ENCODE measurements at places on chromosomes 7 and 10.

DNA sequence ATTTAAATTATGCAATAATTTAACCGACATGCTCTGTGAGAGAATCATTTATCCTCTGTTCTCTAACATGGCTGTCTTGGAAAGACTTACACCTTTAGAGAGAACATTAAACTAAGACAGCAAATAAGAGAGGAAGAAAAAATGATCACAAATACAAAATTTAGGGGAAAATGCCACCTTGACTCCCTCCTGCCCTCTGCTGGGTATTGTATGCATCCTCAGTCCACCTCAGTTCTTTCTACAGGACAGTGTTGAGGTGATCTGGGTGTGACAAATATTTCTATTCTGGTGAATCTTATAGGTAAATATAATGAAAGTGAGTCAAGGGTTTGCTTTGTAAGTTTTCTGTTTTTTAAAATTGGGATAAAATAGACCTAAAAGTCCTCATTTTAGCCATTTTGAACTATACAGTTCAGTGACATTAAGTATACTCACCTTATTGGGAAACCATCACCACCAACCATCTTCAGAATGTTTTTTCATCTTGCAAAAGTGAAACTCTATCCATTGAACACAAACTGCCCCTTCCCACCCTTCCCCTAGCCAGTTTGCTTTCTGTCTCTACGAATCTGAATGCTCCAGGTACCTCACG lies 61.5 kb upstream of the ELMO1 start:
- no peak for DNase-seq

DNA sequence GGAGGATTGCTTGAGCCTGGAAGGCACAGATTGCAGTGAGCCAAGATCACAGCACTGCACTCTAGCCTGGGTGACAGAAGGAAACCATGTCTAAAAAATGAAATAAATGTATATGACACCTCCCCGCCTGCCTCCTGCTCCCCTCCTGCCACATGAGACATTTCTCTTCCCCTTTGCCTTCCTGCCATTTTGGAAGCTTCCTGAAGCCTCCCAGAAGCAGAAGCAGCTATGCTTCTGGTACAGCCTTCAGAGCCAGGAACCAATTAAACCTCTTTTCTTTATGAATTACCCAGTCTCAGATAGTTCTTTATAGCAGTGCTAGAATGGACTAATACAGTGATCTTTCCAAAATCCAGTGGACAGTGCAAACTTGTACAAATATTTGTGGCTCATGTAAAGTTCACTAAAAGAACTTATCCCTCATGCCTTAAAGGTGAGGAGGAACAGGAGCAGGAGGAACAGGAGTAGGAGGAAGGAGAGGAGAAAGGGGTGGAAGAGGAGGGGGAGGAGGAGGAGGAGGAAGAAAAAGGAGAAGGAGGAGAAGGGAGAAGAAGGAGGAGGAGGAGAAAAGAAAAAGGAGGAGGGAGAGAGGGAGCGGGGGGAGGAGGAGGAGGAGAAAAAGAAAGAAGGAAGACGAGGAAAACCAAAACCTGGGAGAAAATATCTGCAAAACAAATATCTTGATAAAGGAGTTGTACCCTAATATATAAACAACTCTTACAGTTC lies 2.8 kb upstream of the ABI1 start:
- no peak for DNase-seq

DNA sequence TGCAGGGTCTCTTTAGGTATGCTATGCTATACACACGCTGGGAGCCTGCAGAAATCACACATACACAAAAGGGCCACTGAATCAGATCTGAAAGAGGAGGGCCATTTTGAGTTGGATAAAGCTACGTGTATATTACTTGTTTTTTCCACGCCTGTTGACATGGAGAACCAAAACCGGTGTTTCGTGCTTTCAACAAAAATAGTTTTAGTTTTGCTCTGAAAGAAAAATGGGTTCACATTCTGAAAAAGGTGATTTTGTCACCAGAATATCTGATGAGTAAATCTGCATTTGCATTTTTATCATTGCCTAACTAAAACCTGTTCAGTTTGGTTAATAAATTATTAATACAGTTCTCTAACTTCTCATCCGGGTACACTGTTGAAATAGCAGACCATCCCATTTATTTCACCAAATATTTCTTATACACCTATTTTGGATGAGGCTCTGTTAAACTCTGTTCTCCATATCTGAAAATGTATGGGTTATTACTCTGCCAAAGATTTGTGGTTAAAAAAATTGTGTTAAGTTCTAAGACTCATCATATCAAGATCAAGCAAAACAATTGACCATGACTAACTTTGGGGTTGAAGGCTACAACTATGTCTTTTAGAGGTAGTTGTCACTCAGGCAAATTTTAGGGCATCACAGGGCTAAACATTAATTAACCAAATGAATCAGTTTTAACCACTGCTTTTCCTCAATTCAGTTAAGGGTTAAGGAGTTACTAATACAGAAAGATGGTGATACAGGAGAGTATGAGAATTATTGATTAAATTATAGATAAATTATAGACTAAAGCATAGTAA lies 101.2 kb upstream of the RPA3 start:
- no peak for DNase-seq

GRCh38 chr10:79242620-79243152 lies 104.6 kb upstream of the PPIF start:
- peak; percentile 88 for DNase-seq

DNA sequence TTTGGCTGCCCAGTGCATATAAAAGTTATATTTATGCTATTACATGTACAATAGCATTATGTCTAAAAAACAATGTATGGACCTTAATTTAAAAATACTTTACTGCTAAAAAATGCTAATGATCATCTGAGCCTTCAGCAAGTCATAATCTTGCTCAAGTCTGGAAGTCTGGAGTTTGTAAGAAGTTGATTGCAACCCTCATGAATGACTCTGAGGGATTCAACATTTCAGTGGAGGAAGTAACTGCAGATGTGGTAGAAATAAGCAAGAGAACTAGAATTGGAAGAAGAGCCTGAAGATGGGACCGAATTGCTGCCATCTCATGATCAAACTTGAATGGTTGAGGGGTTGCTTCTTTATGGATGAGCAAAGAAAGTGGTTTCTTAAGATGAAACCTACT lies 13.0 kb upstream of the ADAMTS14 start:
- no peak for DNase-seq

GRCh38 chr7:37977243-37977642 lies 56.8 kb downstream of the EPDR1 start:
- DNase-seq = no peak

GRCh38 chr7:117673839-117674238 lies 194.0 kb downstream of the CFTR start:
- peak; percentile 63 for DNase-seq

- DNase-seq = peak; percentile 87
Measured at GRCh38 chr10:34102893-34103506, 712.1 kb downstream of the PARD3 start.

DNA sequence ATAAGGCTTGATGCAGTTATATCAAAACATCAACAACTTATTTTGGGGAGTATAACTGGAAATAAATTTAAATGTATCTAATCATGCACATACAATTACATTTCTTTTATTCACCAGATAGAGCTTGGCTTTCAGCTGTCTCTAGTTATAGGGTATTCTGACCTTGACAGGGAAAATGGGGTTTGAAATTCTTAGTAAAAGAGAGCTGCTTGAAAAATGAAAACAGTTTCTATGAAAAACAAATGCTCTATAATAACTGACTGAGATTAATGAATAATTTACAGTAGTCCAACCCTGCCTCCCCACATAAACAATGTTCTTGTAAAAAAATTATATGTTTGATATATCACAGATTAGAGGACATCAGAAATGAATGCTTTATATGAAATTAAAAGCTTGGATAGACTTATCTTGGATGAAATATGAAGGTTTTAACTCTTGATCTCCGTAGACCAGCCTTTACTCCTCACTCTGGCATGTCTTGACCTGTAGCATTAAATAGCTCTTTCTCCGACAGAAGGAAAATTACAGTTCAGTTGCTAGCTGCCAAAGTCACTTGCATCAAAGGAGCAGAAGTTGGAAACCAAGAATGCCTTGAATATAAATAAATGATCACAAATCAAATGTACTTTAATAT lies 32.1 kb downstream of the VWC2 start:
- no peak for DNase-seq

- no peak for DNase-seq
Measured at GRCh38 chr10:35219292-35219691, 92.6 kb downstream of the CREM start.

DNA sequence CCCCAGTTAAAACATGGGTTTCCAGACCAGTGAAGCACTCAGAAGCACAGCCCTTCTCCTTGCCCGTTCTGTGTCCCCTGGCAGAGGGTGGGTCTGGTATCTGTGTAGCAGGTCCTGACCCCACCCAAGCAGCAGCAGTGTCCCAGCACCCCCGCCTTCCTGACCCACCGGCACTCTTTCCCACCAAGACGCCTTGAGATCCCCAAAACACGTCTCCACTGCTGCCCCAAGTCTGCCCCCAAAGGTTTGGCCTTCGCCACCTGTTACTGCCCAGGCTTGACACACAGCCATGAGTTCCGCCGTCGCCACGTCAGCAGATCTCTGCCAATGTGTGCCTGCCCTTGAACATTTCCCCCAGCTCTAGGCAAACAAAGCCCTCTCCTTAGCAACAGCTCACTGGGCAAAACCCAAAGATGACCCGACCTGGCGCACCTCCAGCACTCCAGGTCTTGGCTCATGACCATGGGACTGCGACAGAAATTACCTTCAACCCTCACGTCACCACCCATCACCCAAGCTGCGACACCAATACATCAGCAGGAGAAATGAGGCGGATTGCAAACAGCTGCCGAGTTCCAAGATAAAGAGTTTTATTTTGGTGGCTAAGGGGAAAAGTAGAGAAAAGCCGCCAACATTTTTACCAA lies 75.6 kb downstream of the CTBP2 start:
- DNase-seq = no peak

DNA sequence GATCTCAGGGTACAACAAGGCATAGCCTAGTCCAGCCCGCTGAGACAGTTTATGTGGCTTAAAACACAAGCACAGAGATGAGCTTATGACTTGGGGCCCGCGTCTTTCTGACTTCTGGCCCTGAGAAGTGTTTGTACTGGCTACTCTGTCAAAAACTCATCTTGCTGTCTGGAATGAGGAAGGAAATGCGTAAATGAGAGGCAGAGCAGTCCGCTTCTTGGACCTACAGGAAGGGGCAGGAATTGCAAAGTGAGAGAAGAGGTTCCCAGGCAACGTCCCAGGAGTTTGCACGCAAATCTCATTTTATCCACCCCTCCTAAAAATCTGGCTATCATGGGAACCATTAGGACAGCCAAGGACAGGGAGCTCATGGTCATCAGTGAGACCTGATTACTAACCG lies 5.5 kb downstream of the ANXA11 start:
- peak; percentile 89 for DNase-seq

DNA sequence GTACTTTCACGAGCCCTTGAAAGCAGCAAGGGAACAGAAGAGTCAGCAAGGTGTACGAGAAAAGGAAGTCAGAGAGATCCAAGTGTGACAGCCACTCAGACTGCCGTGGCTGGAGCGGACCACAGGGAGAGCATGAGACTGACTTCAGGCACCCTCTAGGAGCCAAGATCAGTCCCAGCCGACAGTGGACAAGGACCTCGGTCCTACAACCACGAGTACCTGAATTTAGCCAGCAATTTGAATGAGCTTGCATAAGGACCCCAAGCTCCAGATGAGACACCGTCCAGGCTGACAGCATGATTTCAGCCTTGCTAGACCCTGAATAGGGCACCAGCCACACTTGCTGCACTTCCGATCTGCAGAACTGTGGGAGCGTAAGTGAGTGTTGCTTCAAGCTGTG lies 13.7 kb upstream of the EBF3 start:
- no peak for DNase-seq

- DNase-seq = no peak
Measured at GRCh38 chr7:1226186-1226901, 6.3 kb upstream of the UNCX start.

DNA sequence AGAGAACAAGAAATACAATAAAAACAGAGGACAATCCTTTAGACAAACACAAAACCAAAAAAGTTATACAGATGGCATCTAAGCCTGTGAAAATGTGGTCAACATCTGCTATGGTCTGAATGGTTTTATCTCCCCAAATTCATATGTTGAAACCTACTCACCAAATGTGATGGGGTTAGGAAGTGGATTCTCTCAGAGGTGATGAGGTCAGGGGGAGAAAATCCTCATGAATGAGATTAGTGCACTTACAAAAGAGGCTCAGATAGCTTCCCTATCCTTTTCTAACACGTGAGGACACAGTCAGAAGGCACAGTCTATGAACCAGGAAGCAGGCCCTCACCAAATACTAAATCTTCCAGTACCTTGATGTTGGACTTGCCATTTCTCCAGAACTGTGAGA lies 147.8 kb upstream of the GPR22 start:
- DNase-seq = no peak

DNA sequence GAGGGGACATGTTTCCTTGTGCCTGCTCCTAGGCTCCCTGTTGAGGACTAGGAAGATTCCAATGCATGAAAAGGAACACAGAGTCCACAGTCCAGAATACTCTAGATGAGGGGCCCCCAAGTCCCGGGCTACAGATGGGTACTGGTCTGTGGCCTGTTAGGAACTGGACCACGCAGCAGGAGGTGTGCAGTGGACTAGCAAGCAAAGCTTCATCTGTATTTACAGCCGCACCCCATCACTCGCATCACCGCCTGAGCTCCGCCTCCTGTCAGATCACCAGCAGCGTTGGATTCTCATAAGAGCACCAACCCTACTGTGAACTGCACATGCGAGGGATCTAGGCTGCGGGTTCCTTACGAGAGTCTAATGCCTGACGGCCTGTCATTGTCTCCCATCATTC lies 233.0 kb upstream of the MKLN1 start:
- no peak for DNase-seq

- DNase-seq = peak; percentile 59
Measured at GRCh38 chr7:91875851-91876250, 4.7 kb downstream of the MTERF1 start.

DNA sequence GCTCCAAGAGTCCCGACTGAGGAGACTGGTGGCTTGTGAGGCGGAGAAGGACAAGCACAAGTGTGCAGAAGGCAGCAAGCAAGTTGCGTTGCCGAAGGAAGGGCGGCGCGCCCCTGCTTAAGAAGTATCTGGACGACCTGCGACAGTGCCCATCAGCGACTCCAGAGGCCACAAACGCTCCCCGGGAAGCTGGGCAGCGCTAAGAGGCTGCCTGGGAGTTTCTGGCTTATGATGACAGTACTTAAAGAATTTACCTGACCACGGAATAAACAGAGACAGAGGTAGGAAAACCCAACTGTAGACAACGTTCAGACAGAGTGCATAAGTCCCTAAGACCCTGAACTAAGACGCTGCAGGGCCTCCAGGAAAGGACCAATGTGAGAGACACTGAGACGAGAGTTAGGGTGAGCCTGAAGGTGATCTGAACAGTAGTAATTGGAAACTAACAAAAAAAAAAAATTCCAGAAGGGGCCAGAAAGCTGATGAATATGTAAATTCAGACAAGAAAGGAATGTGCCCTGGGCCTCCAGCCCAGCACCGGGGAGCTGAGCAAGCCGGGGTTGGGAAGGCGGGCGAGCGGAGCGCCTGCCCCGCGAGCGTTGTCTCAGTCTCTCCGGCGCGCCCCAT lies 1.0 kb downstream of the OSBPL3 start:
- DNase-seq = no peak

DNA sequence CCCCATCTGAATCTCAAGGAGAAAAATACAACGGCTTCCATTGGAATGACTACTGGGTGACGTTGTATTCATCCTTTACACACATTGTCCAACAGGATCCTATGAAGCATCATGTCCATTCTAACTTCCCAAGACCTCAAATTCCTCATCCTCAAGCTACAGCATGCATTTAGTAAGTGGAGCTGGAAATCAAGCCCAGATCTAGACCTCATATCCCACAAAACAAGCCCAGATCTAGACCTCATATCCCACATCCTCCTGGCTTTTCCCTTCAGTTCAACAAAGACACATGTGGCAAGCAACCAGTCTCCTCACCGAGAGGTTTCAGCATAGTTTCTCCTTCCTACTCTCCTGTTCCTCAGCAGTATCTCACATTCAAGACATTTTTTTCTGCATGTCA lies 12.2 kb downstream of the IGF2BP3 start:
- no peak for DNase-seq
